NCI-H1930 (cell line): ENCODE measurements at places on chromosomes 6 and 20.

DNA sequence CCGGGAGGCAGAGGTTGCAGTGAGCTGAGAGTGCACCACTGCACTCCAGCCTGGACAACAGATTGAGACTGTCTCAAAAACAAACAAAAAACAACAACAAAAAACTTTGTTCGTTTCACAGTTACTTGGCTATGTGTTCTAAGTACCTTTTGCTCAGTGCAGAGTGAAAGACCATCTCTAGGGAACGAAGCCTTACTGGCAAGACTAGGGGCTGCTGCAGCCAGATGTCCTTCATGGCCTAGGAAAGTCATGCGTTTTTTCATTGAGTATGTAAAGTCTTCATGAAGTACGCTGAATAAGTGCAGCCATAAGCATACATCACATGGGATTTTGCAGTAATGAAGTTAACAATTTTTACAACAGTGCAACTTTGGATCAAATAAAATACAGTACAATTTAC is 111.1 kb downstream of the JARID2 start:
- no peak for DNase-seq

DNA sequence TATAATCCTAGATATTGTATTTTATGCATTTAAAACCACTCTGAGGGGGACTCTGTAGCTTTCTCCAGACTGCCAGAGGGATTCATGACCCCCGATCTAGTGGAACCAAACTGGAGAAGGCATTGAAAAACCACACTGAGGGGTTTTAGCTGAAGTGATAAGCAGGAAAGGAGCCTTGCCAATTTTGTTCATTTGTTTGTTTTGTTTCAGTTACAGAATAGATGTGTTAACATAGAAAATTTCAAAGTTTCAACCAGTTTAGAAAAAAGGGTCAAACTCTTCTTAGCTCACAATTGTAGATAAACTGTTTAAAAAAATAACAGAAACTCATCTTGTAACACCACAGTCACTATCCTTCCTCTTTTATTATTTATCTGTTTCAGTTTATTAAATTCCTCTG is 19.8 kb downstream of the TAB2 start:
- no peak for DNase-seq

- no peak for DNase-seq
These were observed 22.4 kb upstream of the RALY start for GRCh38 chr20:33971147-33971975.

- DNase-seq: no peak
These were observed 553.8 kb upstream of the JAG1 start for GRCh38 chr20:11227602-11228001.

DNA sequence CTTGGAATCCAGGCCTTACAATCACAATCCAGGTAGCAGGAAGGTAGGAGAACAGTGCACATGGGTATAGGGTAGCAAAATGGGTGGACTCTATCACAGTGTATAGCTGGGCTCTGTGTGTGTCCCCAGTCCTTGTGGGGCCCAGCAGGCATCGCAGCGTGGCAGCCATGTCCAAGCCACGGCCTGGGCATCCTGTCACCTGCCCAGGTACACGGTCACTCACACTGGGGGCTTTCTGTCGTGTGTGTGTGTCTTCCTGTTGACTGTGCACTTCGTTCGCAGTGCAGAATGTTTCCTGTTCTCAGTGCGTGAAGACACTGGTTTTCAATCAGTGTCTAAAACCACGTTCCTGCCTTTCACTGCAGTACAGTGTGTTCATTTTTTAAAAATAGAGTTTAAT is 523.2 kb upstream of the JARID2 start:
- no peak for DNase-seq

DNA sequence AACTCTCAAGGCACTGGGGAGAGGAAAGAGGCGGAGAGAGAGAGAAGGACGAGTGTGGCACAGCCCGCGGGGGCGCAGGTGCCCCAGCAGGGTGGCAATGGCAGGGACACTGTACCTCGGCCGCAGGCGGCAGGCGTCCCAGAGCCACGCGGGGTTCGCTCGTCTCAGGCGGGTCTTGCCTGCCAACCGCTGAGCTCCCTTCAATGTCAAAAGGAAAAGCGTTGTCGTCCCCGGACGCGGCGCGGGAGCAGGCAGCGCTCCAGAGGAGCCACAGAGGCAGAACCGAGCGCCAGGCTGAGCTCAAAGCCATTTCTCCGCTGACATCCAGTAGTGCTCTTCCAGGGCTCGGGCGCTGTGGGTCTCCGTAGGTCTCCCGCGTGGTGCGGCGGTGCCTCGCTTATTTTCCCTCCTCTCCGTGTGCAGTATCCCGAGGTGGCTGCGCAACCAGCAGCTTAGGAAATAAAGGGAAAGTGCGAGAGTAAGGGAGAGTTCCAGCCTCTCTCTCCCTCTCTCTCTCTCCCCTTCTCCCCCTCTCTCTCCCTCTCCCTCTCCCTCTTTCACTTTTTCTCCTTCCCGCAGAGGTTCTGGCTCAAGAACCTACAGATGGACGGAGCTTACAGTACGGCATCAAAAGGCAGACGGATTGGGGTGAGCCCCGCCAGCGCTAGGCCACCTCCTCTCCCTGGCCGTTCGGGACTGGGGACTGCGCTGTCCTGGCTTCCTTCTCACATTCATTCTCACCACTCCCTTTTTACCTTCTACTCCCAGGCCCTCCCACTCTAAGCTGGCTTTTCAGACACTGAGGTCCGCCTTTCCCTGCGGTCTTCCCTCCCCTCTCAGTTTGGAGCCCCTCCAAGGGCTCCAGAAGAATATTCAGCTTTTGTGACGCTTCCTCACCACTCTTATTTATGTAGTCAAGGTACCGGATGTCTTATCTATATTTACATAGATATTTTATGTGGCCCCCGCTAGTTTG is at the start of gene LAMA4:
LAMA4 (minus strand) TSS at position 727 of the 976 bp plus-strand sequence; CDS start at position 310, 417 bp downstream.
- DNase-seq: no peak

GRCh38 chr20:21099751-21100577 is 6.2 kb downstream of the LINC00237 start:
- DNase-seq: peak; percentile 84

GRCh38 chr6:74091136-74091793 is 395.3 kb downstream of the CD109 start:
- peak; percentile 2 for DNase-seq

DNA sequence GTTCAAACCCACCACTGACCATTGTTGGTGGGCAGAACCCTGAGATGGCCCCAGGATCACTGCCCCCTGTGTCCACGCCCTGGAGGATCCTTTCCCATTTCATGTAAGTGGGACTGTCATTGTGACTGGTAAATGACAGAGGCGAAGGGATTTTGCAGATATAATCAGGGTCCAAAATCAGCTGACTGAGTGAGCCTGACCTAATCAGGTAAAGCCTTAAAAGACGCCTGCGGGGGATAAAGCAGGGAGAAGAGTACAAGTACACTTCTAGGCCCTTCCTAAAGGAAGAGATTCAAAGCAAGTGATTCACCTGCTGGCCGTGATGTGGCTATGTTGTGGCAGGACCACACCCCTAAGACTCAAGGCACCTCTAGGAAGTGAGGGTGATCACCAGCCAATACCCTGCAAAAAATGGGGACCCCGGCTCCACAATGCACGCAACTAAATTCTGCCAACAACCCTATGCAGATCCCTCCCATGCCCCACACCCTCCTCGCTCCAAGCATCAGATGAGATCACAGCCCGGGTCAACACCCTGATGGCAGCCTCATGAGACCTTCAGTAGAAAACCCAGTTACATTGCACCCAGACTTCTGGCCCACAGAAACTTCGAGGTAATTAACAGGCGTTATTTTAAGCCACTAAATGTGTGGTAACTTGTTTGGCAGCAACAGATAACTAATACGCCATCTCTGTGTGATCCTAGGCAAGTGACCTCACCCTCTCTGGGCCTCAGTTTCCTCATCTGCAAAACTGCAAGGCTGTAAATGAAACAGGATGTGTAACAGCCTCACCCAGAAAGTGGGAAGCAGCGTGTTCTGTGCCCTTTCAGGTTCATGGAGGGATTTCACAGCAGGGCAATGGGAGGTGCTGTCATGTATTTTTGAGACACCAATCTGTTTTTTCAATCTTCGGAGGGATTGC is 11.3 kb downstream of the PREX1 start:
- DNase-seq: no peak

DNA sequence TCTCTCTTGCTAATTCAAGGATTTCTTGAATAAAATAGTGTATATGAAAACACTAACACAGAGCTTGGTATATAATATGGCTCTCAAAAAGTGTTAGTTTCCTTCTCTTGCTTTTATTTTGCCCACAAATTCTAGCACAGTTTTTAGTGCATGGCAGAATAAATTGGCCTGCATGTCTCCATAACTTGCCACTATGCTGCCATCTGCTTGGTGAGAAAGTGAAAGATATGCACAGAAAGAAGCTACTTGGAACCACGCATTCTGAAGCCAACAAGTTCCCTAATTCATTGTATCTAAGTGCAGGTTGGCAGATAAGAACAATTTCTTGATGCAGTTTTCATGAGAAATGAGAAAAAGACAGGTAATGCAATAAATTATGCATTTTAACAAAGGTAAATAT is 101.2 kb downstream of the EPHA7 start:
- DNase-seq: no peak

DNA sequence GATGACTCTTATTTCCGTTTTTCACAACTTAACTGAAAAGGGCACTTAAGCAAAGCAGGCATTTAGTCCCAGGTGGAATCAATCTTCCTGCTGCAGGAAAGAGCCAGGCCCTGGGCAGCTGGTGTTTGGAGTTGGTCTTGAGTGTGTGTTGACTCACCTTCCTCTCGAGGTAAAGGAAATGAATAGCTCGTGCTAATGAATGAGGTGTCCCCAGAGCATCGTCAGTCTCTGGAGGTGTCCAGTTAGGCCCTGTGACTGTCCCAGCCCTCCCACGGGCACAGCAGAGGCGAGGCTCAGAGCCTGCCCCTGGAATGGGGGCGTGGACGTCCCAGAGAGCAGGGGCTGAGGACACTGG is 277.7 kb downstream of the NRN1 start:
- DNase-seq: no peak

DNA sequence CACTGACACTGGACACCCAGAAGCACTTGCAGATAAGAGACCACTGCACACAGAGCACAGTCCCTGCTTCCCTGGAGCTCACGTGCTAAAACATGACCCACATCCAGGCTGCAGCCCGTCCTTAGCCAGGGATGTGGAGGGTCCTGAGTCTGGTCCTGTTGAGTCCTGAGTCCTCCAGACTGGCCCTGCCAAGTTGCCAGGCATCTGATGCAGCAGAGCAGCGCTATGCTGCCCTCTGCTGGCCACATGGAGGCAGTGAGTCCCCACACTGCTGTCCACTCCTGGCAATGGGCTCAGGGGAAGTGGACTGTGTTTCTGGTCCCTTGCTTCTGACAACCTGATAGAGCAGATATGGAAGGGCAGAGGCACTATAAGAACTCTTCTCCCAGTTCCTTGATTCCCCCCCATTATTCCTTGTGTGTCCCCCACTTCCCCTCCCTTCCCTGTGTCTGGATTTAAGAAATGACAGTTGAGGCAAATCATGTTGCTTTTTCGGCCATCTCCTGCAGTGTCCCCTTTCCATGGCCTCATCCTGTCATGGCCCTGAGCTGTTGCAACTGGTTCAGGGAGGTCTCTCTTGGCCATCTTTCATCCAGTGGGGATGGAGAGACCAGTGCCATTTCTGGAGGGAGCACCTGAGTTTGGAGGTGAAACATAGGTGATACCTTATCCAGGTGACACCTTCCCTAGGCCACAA is 86.0 kb downstream of the DHX35 start:
- peak; percentile 74 for DNase-seq

- no peak for DNase-seq
These were observed 11.0 kb upstream of the TCP11 start for GRCh38 chr6:35152067-35152707.

DNA sequence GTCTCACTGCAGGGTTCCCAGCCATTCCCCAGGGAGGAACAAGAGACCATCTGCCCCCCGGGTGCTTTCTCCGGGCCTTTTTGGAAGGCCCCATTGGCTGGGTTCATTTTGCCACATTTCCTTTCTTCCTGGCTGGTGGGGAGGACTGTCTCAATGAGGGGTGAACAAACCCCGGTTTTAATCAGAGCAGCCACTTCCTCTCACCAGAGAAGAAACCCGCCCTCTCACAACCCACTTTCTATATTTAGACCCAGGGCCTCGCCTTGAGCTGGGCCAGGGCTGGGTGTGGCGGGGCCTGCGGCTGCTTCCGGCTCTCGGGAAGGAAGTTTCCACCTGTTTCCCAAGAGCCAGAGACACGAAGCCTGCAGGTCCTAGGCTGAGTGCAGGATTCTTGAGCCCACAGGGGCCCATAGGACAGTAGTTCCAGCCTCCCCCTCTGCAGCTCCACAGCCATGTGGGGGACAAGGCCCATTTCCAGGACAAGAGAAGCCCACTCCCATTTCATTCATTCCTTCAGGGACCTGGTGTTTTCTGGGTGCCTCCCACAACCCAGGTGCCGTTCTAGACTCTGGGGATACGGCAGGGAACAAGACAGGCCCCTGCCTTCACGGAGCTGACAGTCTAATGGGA is 41.8 kb downstream of the RBM38 start:
- no peak for DNase-seq

- no peak for DNase-seq
These were observed 199.1 kb downstream of the CENPW start for GRCh38 chr6:126539022-126539421.

DNA sequence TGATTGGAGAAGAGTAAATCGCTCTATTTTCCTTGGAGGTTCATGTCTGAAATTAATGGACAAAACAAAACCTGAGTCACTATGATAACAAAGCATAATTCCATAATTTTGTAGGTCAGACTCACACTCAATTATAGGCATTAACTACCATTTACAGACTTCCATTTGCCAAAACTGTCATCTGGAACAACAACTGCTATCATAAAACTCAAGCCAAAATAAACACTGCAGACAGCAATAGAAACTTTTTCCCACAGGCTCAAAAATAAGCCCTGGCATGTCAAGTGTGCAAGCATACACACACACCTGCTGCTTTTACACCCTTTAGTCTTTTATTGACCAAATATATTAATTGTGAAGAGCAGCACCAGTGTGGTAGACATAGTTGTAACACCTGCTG is 7.1 kb downstream of the MRPS10 start:
- DNase-seq: no peak
